Right kidney (tissue), 9 donors: ENCODE measurements at places on chromosomes 4 and X.

DNA sequence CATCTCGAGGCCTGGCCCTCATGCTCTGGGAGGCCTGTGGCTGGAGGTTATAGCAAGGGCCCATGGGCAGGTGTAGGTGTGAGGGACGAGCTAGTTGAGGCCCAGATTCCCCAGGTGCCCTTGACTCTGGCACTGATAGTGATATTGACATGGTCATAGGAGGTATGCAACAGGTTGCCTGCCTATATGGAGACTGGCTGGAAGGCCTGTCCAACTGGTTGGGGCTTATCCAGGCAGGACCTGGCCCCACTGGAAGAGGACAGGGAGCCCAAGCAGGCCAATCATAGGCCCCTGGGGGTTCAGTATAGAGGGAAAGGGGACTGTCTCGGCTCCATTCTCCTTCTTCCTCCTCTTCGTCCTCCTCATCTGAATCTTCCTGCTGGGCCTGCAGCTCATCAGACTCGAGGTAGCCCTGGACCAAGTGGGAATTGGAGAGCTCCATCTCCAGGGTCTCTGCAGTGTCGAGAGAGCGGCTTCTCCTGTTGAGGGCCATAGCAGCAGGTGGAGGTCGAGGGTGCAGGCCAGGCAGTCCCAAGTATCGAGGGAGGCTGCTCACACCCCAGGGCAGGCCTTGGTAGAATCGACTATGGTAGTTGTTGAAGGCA is 15.3 kb downstream of the AMER1 start:
- no peak for DNase-seq

GRCh38 chr4:145001635-145002034 is 96.4 kb downstream of the ANAPC10 start:
- no peak for DNase-seq

DNA sequence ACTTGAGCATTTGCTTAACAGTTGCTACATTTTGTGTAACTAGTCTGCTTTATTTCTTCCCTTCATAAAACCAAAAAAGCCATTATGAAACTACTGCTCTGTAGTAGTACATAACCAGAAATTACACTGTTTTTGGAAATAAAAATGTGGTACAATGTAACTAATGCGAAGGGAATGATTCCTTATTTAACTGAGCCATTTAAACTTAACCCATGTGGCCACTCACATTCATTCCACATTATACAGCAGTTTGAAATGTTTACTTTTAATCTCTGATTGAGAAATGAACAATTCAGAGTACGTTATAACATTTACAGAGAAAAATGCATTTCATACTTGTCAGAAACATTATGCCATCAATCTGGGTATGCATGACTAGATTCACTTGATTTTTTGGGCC is 94.2 kb downstream of the NYX start:
- DNase-seq = no peak

- peak; percentile 3 for DNase-seq
Observed at GRCh38 chrX:20362268-20363267, 95.9 kb upstream of the RPS6KA3 start.

- DNase-seq = no peak
Observed at GRCh38 chrX:134891652-134892051, 99.1 kb upstream of the SMIM10 start.

GRCh38 chr4:24328711-24329110 is 255.6 kb downstream of the DHX15 start:
- DNase-seq = no peak

DNA sequence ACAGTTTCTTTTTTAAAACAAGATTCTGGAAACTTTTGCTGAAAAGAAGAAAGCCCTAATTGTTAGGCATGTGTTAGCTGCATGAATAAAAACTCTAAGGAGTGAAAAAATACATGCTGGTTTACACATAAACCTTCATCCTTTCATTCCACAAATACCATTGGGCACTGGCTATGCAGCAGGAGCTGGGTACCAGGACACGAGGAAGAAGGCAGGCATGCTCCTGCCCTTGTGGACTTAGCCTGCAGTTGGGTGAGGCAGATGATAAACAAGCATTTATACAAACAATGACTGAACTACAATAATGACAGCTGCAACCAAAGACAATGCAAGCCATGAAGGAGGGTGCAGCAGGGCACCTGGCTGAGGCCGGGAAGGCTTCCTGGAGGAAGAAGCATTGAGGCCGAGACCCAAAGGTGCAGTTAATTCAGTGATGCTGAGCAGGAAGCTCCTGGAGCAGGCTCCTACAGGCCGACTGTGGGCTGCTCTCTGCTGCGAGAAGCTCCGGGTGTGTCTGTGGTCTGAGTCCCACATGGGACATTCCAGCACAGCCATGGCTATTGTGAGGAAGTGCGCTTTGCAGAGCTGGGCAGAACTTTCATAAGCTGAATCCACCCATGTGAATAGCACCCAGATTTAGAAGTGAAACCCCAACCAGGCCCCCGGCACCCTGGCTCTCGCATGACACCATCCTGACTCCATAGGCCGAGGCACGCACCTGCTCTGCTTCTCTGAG is 44.0 kb upstream of the MXD4 start:
- DNase-seq = no peak

DNA sequence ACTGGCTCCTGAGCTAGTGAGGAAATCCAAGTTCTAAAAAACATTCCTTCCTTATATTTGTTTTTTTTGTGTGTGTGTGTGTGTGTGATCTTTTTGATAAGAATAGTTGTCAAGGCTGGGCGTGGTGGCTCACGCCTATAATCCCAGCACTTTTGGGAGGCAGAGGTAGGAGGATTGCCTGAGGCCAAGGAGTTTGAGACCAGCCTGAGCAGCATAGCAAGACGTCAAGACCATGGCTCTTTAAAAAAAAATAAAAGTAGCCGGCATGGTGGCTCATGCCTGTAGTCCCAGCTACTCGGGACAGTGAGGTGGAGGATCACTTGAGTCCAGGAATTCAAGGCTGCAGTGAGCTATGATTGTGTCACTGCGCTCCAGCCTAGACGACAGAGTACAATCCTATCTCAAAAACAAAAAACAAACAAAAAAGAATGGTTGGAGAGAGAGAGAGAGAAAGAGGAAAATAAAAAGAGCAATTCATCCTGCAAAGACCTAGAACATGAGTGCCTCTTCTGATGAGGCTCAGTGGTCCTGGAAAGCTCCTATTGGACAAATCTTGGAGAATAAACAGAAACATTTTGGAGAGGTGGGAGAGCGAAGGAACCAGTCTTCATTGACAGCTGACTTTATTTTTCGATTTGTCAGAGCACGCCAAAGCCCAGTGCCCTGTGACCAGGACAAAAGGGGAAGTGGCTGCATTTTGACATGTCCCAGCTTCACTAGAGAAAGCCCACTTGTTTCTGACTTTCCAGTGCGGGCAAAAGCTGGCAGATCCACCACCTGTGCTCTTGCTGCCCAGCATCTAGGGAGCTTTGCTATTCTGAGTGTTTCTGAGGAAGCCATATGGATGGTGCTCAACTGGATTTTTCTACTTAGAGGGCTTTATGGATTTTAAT is 244.7 kb downstream of the PALLD start:
- no peak for DNase-seq

DNA sequence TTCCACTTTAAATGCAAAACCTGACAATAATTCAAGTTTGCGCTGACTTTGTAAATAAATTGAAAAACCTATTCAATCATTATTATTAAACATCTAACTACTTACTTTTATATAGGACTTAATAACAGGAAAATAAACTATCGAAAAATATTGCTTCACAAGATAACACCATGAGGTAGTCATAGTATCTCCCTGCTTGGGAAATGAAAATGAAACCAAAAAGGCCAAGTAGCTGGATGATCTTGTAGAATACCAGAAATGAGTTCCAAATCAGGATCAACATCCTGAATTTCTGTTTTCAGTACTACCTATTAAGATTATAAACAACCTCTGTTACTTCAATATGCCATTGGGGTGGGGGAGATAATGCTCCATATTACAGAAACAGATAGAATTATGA is 58.9 kb downstream of the CHIC2 start:
- DNase-seq = no peak

DNA sequence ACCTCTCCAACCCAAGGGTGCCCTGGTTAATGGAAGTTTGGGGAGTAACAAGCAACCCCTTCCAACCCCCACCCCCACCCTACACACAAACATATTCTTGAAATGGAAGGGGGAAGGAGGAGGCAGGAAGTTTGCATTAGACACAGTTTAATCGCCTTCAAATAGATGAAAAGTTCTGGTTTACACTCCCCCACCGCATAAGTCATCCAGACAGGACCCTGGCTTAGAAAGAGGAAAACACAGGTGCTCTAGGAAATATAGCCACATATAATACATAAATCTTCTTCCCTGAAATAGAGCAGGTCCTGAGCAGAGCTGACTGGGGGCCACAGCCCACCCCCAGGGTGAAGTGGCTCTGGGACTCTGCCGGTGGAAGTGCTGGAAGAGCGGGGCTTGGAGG is 25.1 kb downstream of the SASH3 start:
- DNase-seq = no peak

GRCh38 chrX:153960786-153961185 is 10.8 kb downstream of the HCFC1 start:
- no peak for DNase-seq

DNA sequence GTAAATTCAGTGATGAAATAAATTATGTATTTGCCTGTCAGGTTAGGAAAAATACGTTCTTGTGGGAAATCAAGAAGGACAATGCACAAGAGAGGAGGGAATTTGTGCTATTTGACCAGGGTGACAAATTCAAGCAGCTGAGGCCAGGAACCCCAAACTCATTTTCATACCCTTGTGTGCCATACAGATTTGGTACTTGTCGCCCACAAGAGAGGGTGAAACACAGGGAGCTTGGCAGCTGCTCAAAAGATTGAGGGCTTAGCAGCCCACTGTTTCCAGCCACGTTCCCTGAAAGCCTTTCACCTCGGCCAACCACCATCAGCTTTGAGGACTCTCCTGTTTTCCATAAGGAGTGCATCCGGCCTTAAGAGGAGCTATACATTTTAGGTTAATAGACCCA is 111.2 kb downstream of the COL25A1 start:
- no peak for DNase-seq

DNA sequence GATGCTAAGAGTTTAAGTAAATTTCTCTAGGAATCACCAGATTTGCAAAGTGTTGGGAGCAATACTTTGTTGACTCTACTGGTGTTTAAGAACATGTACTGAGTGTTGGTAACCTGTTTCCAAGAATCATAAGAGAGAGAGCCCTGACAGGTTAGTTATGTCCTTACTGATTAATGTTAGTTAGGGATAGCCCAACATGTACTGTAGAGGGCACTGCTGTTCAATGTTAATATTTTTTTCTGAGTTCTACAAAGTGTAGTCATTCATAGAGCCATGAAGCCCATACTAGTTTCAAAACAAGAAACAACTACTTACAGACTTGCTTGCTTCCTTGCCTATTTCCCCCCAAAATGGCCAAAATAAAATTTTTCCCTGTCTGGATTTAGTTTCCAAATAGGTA is 11.9 kb downstream of the TMPRSS11D start:
- DNase-seq = no peak

GRCh38 chr4:6267573-6267972 is 2.1 kb upstream of the WFS1 start:
- DNase-seq = no peak

DNA sequence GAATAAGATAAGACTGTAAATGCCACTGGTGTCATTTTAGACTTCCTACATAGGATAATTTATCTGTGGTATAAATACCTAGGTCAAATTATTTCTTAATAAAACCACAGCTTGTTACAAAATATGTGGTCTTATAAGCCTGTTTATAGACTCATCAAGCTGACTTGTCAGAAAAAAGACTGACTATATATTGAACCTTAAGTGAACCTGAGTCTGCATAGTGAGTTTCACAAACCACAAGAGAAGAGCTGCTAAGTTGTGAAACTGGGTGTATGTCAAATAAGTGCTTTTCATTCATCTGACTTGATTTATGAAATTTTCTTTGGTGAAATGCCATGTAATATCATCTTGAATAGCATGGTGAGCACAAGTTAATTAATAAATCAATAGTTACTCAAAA is 48.4 kb upstream of the TMPRSS11A start:
- no peak for DNase-seq

DNA sequence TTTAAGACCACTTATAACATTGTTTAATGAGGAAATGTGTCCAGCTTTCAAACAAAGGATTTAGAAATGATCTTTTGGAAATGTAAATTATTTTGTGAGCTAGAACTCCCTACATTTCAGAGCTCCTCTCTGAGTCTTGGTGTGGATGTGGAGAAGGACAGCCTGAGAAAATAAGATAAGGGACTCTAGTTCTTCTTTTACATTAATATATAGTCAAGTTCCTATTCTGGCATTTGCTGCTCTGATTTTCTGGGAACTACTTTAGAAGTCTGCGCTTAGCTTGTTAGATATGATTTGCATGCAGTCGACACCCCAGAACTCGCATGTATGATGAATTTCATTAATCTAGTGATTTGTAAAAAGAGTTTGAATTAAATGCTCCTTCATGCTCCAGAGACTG is 45.5 kb downstream of the TSPAN7 start:
- DNase-seq = no peak

GRCh38 chrX:13547671-13548070 is 21.7 kb upstream of the EGFL6 start:
- no peak for DNase-seq
